ENCODE measurements at places on chromosomes 3 and 15.

- no peak for DNase-seq
Observed at GRCh38 chr3:186653080-186653707, 12.6 kb upstream of the HRG start.

DNA sequence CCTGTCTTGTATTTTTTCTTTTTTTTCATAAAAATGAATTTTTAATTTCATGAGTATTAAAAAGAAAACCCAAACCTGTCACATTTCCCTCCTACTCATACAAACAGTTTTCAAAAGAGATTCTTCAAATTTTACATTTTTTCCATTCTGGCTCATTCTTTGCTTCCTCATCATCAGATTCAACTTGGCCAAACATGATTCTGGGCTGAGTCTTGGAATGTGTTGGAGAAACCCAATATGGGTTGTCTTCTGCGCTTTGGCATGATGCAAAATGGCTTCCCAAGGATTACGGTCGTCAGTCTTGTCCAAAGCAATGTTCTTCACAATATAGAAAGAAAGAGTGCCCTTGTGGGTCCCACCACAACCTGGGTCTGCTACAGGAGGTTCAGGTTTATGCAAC lies 12.4 kb upstream of the TM4SF4 start:
- no peak for DNase-seq

DNA sequence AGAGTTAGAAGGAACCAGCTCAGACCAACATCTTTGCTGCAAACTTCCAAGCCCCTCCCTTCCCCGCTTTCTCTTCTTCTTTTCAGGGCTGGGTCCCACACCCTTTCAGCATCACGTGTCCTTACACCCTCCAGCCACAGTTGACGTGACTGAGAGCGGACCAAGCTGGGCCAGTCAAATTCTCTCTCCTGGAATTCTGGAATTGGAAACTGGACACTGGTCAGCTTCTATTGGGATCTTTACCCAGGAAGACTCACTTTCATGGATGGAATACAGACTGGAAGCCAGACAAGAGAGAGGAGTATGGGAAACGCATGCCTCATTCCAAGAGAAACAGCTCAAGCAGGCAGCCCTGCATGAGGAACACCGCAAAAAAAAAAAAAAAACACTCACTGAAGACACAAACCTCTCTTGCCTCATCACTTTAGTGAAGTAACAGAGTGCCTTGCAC lies 12.4 kb upstream of the TPM1 start:
- no peak for DNase-seq

GRCh38 chr3:69791919-69792399 lies 52.7 kb downstream of the MITF start:
- DNase-seq = peak; percentile 6

DNA sequence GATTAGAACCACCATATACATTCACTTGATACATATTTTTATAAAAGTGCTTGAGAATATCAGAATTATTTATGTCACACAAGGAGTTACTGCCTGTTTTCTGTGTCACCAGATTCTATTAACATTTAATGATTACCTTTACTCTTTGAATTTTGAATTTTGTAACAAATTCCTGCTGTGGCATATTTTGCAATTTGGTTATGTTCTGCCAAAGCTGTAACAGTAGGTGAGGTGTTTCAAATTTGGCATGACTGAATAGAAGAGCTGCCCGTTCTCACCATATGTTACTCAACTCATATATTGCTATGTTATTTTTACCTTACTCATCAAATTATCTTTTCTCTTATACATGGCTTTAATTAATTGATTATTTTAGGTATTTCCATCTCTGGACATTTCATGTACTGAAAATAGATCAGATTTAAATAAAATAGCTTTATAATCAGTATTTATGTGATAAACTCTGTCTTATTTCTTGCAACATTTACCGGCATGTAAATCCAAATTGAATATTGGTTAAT lies 18.9 kb downstream of the PML start:
- DNase-seq = no peak

DNA sequence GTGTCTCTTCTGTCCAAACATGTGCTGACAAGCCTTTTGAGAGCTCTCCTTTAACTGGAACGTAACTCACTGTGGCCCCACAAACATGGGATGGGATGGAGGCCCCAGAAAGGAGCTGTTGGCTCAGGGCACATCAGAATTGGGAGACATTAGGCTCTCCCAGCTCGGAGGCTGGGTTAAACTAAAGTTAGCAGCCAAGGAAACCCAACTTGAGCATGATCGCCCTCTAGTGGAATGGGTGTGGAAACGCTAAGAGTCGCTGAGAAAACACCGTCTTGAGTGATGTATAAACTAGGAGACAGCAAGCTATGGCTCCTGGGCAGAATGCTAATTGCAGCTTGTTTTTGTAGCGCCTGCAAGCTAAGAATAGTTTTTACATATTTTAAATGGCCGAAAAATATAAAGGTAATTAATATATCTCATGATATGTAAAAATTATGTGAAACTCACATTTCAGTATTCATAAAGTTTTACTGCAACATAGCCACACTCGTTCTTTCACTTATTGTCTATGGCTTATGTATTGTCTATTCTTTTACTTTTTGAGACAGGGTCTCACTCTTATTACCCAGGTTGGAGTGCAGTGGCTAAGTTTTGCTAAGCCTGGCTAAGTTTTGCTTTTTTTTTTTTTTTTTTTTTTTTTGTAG lies 138.8 kb upstream of the HACD2 start:
- peak; percentile 58 for DNase-seq

DNA sequence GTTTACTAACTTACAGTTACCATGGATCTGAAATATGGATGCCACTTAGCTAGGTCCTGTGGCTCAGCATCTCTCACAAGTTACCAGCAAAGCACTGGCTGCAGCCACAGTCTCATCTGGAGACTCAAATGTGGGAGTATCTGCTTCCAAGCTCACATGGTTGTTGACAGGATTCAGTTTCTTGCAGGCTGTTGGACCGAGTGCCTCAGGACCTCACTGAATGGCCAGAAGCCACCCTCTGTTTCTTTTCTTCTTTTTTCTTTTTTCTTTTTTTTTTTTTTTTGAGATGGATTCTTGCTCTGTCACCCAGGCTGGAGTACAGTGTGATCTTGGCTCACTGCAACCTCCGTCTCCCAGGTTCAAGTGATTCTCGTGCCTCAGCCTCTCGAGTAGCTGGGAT lies 20.1 kb upstream of the AMOTL2 start:
- no peak for DNase-seq

DNA sequence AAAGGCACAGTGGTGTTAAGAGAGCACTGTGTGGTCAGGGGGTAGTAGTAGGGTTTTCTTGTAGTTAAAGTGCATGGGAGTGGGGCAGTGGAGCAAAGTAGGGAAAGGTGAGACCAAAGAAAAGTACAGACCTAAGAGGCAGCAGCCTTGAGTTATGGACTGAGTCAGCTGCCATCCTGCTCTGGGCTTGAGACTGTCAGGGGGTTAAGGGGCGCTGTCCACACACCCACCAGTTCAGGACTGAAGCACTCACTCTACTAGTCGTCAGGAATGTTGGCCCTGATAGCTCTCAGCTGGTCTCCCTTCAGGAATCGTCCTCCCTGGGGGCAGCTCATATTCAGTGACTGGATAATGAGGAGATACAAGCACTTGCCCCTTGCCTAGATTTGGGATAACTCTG lies 7.9 kb downstream of the CCR4 start:
- no peak for DNase-seq

DNA sequence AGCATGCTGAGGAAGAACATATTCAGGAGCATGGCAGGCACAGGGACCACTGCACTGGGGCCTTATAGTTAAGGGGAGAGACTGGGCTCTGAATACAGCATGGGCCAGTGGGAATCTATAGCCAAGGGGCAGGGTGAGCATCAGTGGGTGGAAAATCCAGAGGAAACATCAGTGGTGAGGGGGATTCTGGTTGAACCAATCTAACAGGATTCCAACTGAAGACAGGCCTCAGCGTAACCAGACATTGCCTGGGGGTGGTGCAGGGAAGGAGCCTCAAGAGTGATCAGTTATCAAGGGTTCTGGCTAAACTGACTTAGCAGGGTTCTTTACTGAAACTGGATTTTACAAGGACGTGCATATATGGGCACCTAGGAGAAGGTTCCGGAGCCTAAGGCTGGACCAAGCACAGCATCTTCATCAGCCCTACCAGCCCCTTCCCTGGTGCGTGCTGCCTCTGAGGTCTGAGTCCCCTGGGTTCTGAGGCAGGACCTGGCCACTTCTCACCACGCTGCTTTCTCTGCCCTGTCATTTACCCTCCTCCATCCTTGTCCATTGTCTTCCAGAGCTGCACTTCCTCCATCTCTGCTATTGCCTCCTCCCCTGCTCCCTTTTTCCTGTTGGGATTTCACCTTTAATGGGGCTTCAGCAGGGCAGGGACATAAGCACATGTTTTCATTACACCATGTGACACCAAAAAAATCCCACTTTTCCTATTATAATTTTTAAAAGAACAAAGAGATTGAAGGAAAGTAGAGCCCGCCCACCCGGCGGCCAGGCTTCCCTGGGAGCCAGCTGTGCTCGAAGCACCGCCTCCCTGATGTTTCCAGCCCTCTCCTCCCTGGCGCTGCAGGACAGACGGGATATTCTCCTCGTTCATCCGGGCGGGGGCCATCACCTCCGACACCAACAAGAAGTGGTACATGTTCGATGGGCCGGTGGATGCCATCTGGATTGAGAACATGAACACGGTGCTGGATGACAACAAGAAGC lies 52.1 kb downstream of the DNAH1 start:
- no peak for DNase-seq

DNA sequence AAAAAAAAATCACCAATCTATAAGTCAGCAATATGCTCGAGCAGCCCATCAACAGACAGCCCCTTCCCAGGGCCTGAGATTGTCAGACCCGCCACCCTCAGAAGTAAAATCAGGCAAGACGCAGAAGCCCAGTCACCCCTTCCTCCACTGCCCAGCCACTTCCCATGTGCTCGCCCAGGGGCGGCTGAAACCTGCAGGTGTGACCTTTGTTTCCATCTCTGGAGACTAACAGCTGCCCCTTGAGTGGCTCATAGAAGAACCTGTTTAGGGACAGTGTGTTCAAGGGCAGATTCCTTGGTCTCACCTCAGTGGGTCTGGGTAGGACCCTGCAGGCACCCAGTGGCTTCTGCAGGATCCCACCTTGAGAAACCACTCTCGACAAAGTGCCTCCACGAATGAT lies 105.6 kb downstream of the MYLK start:
- no peak for DNase-seq

DNA sequence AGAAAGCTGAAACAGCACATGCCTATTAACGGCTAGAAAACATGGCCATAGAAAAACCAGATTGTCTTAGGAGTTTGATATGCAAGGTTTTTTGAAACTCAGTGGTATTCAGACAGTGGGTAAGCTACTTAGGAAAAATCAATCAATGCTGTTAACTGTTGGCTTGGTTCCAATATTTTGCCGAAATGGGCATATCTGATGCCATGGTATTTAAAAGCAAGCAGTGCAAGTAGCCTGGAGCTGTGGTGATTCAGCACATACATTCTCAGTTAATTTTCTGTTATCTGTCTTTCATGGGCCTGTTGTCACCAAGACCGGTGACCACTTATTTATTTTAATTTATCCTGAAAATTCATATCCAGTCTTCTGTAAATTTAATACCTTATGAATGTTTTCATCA lies 17.3 kb upstream of the SUCNR1 start:
- DNase-seq = no peak

- no peak for DNase-seq
Observed at GRCh38 chr3:18354701-18355100, 70.4 kb downstream of the SATB1 start.

GRCh38 chr3:141913150-141913811 lies 36.8 kb downstream of the ATP1B3 start:
- peak; percentile 45 for DNase-seq

DNA sequence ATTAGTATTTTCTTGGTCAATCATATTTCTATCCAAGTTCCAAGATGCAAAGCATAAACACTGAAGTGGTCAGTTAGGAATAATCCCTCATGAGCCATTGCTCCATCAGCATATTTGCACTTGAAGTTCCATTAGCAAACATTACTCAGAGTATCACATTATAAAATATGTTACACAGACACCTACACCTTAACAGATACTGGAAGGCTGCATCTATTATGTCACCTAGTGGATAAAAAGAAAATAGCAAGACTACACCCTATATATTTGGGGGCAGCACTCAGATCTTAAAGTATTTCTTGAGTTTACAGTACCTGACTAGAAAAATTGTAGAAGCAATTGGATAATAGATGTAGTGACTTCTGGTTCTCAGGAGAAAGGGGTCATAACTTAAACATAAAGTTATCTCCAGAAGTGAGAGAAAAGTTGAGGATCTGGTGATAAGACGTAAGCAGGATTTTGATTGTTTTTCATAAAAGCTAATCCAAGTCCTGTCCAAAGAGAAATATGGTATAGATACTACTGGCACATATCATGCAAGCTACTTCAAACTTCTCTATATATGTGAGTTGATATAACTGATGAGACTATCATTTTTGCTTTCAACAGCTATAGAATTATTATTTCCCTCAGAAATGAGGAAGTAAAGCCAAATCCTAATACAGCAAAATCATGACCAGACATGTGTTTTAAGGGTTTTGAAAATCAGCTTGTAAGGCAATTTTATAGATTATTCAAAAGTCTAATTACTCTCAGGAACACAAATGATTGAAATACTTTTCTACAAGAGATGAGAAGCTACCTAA lies 422.2 kb downstream of the GBE1 start:
- no peak for DNase-seq

DNA sequence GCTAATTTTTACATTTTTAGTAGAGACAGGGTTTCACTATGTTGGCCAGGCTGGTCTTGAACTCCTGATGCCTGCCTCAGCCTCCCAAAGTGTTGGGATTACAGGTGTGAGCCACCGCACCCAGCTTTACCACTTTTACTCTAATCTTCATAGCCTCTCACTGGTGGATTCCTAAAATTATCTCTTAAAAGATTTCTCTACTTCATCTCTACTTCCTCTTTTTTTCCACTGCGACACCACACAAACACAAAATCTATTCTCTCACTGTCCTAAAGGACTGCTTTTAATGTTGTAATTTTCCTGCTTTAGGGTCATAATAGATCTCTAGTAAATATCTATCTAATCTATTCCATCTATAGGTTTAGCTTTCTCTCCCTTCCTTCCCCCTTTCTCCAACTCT lies 34.0 kb upstream of the TBL1XR1 start:
- DNase-seq = no peak

GRCh38 chr3:170725285-170725731 lies 139.4 kb upstream of the SLC7A14 start:
- no peak for DNase-seq

GRCh38 chr15:71002316-71002715 lies 109.7 kb downstream of the LRRC49 start:
- DNase-seq = no peak

GRCh38 chr3:93961489-93961888 lies 12.2 kb downstream of the PROS1 start:
- DNase-seq = no peak

DNA sequence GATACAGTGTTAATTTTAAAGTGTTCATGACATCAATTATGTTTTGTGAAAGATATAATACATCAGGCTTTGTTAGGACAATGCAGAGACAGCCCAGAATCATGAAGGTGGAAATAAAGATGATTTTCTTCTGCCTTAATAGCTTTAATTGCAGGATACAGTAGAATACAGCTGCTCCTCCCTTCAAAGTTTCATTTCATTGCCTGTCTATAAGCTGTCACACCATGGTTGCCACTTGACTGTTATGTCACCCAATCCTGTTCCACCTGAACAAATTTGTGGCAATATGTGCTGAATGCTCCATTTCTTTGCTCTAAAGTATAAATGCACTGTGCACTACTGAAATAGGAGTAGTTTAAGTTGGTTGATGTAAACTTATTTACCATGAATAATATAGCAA lies 537.8 kb upstream of the ROBO2 start:
- no peak for DNase-seq

Measured in thymus (tissue), 14 donors.